Upper lobe of left lung (tissue), 6 donors: ENCODE measurements at places on chromosomes 7 and 10. TPM values are rescaled to one million over a fixed set of nuclear protein-coding genes. Genes with fewer than 3 reads are reported as not detected.

Gene ESYT2
- total RNA-seq, result 67.2 TPM

Gene MORN4
- total RNA-seq, result 2.4 TPM

Gene ZNF12
- 15.8 TPM for total RNA-seq

Gene GCC1
- total RNA-seq, result 12.6 TPM

Gene ING3
- total RNA-seq, result 6.3 TPM

Gene APBB1IP
- 45.1 TPM for total RNA-seq

DNA sequence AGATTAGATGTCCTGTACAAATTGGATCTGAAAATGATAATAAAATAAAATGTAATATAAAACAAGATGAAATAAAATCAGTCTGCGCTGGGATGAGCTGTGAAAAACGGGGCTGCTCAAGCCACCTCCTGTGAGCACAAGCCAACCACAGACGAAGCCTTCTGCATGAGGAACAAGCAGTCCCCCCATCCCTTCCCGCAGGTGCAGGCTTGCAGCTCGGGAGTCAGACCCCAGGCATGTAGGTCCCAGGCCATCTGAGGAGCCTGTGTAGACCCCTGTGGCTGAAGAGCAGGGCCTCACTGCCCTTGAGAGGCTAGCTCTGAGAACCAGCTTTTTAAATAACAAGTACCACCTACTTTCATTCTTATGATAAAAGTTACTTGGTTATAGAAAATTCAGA lies 123.4 kb downstream of the TNS3 start:
- peak overlapping the region; percentile 60 for H3K27ac ChIP-seq
- H3K4me1 ChIP-seq, result peaks cover 23% of the 10 kb centered on the region
- no peak overlapping the region for H3K4me3 ChIP-seq
- H3K27me3 ChIP-seq, result no peaks in the 10 kb centered on the region

Gene GNGT1
- total RNA-seq, result not detected

Gene NKX6-2
- total RNA-seq, result not detected

- H3K36me3 ChIP-seq, result no peaks in the 10 kb centered on the region
- no peak overlapping the region for H3K27ac ChIP-seq
- no peak overlapping the region for H3K4me3 ChIP-seq
- H3K27me3 ChIP-seq, result no peaks in the 10 kb centered on the region
- peaks cover 4% of the 10 kb centered on the region for H3K4me1 ChIP-seq
Measured at GRCh38 chr10:78424723-78425122, 391.1 kb downstream of the RPS24 start.

DNA sequence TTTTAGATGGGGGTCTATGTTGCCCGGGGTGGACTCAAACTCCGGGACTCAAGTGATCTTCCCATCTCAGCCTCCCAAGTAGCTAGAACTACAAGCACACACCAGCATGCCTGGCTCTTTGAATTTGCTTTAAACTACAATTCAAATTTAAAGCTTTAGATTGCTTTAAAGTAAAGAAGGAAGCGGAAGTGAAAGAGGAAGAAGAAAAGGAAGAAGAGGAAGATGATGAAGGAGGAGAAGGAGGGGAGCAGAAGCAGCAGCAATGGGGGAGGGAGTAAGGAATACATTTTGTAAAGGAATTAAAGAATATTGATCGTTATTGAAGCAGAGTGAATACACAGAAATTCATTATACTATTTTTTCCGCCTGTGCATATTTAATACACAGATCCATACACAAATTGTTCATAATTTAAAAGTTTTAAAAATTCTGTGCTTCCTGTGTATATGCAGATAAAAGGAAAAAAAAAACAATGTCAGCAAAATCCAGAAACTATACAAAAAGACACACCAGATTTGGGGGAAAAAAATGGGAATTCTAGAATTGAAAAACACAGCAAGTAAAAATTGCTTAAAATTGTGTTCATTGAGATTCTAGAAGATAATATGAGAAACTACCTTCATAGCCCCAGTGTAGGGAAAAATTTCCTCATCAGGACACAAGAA lies 60.8 kb upstream of the KCNMA1 start:
- no peak overlapping the region for H3K4me3 ChIP-seq
- H3K4me1 ChIP-seq, result no peaks in the 10 kb centered on the region
- H3K27me3 ChIP-seq, result no peaks in the 10 kb centered on the region

GRCh38 chr7:17497136-17497535 lies 198.7 kb downstream of the AHR start:
- no peaks in the 10 kb centered on the region for H3K27me3 ChIP-seq
- H3K4me1 ChIP-seq, result no peaks in the 10 kb centered on the region
- no peaks in the 10 kb centered on the region for H3K36me3 ChIP-seq

Gene BTAF1
- total RNA-seq, result 65.0 TPM

Gene CACNA2D1
- 85.9 TPM for total RNA-seq

DNA sequence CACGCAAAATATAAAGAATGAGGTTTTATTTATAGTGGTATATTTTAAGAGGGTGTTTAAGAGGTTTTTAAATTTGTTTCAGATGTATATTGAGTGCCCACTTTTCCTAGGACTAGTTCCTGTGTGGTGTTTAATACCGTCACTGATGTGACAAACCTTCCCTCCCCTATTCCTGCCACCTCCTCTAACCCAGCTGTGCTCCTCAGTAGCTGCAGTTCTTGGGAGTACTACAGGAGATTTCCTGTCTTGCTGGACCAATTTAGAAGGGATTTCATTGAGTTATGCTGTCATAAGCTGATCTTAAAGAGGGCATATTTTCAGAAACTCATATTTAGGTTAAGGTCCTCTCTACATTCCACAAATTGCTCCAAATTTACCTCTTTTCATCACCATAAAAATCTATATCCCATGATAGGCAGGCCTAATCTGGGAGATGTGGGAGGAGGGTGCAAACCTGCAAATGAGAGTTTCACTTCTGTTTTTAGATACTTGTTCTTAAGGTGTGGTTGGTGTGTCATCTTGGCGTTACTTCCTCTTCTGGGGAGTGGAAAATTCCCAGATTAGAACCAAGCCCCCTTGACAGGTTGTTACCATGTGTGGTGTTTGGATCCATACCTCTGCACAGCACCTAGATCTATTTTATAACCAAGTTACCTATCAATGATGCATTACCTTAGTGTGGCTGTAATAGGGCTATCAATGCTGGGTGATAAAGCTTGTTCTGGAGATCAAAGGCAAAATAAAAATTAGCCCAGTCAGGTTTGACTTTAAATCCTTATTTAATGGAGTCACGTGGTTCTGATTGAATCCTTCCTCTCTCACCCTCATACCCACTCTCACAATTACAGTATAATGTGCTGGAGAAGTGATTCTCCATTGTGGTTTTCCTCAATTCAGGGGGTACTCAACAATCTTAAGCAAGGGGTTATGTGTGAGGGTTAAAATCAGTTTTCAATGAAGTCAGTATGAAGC lies 141.1 kb downstream of the CDK14 start:
- H3K36me3 ChIP-seq, result peaks cover 3% of the 10 kb centered on the region
- H3K27ac ChIP-seq, result no peak overlapping the region
- no peak overlapping the region for H3K4me3 ChIP-seq

DNA sequence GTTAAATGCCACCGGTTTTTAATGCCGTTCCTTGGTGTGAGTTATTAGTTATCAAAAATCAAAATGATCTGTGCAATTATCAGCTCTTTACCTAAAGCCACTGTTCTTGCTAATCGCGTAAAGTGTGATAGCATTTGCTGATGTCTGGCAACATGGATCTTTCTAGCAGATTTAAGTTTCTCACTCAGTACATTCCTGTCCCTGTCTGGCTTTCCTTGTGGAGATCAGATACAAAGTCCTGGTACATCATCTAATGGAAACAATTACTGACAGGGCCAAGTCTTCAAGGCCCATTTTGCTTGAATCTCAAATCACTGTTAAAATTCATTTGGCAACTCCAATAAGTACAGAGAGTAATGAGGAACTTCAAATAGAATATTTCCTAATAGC lies 755.7 kb downstream of the AUTS2 start:
- H3K27ac ChIP-seq, result no peak overlapping the region
- no peaks in the 10 kb centered on the region for H3K36me3 ChIP-seq
- DNase-seq, result no peak
- no peaks in the 10 kb centered on the region for H3K4me1 ChIP-seq

- no peaks in the 10 kb centered on the region for H3K27me3 ChIP-seq
- H3K4me3 ChIP-seq, result no peak overlapping the region
- H3K4me1 ChIP-seq, result peaks cover 25% of the 10 kb centered on the region
- no peaks in the 10 kb centered on the region for H3K36me3 ChIP-seq
- no peak for DNase-seq
Measured at GRCh38 chr10:132555648-132556575, 18.3 kb downstream of the INPP5A start.

DNA sequence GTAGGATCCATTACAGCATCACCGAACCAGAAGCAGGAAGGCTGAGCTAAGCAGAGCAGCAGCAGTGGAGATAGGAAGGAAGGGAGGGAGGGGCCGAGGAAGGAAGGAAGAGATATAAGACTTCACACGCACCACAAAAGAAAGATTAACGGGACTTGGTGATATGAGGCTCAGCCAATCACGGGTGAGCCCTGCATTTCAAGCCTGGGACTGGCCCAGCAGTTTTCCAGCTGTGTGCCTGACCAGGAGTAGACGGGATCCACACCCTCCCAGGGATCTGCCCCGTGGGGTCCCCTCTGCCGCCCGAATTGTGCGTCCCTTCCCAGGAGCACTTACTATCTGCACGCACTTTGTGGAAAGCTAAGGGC lies 16.2 kb downstream of the ATG9B start:
- no peak overlapping the region for H3K4me3 ChIP-seq
- DNase-seq, result no peak
- no peaks in the 10 kb centered on the region for H3K36me3 ChIP-seq
- peaks cover 41% of the 10 kb centered on the region for H3K4me1 ChIP-seq

Gene PCDH15
- total RNA-seq, result 1.9 TPM

- H3K27ac ChIP-seq, result no peak overlapping the region
- H3K27me3 ChIP-seq, result no peaks in the 10 kb centered on the region
- peaks cover 56% of the 10 kb centered on the region for H3K4me1 ChIP-seq
- H3K36me3 ChIP-seq, result no peaks in the 10 kb centered on the region
Measured at GRCh38 chr7:43760861-43761260, 2.4 kb downstream of the BLVRA start.

Gene GATAD1
- 25.5 TPM for total RNA-seq

Gene POLD2
- 27.2 TPM for total RNA-seq

- H3K4me3 ChIP-seq, result no peak overlapping the region
- no peak for DNase-seq
- H3K36me3 ChIP-seq, result no peaks in the 10 kb centered on the region
- H3K27me3 ChIP-seq, result no peaks in the 10 kb centered on the region
Measured at GRCh38 chr7:141306081-141306480, 232.2 kb downstream of the TMEM178B start.

Gene CARD11
- total RNA-seq, result 7.0 TPM

DNA sequence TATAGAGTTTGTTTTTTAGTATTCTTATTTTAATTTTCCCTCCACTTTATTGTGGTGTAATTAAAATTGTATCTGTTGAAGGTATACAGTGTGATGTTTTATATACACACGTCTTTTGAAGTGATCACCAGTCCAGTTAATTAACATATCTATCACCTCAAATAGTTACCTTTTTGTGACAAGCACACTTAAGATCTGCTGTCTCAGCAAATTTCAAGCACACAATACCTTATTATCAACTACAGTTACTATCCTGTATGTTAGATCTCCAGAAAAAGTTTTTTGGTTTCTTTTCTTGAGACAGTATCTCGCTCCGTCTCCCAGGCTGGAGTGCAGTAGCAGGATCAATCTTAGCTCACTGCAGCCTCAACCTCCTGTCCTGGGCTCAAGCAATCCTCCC lies 8.7 kb downstream of the WIPI2 start:
- DNase-seq, result no peak
- H3K4me3 ChIP-seq, result no peak overlapping the region
- no peaks in the 10 kb centered on the region for H3K27me3 ChIP-seq
- H3K27ac ChIP-seq, result no peak overlapping the region

Gene NEUROG3
- not detected for total RNA-seq

GRCh38 chr10:116683166-116683565 lies 59.2 kb downstream of the HSPA12A start:
- no peak overlapping the region for H3K27ac ChIP-seq
- H3K27me3 ChIP-seq, result no peaks in the 10 kb centered on the region
- H3K4me1 ChIP-seq, result no peaks in the 10 kb centered on the region
- H3K4me3 ChIP-seq, result no peak overlapping the region
- DNase-seq, result no peak

Gene OR2A1
- not detected for total RNA-seq

DNA sequence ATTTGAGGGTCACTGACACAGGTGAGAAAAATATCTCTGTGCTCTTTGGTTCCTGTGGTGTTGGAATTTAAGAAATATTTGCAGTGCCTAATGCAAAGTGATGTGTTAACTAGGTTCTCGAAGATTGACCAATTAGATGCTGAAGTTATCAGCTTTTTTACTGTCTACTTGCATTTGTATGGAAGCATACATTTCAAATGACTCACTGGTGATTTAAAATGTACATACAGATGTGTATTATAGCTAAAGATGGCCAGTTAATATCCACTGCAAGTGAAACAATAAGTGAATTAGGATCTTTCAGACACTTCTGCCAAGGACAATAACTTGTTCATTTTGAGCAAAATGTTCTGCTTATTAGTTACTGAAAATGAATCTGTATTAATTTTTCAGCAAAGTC lies 205.0 kb downstream of the FANK1 start:
- DNase-seq, result no peak
- no peaks in the 10 kb centered on the region for H3K4me1 ChIP-seq
- no peaks in the 10 kb centered on the region for H3K36me3 ChIP-seq
- no peak overlapping the region for H3K4me3 ChIP-seq
- H3K27ac ChIP-seq, result no peak overlapping the region
